C1 segment of cervical spinal cord (tissue), 14 donors: ENCODE measurements at places on chromosomes 11 and 22.
A peak's percentile ranks its signal among the peaks of the same experiment; 100 is the strongest.

GRCh38 chr11:107651672-107652071 is 60.2 kb downstream of the SLN start:
- no peak for DNase-seq

GRCh38 chr11:121038648-121039409 is 14.9 kb downstream of the TBCEL start:
- no peak for DNase-seq

DNA sequence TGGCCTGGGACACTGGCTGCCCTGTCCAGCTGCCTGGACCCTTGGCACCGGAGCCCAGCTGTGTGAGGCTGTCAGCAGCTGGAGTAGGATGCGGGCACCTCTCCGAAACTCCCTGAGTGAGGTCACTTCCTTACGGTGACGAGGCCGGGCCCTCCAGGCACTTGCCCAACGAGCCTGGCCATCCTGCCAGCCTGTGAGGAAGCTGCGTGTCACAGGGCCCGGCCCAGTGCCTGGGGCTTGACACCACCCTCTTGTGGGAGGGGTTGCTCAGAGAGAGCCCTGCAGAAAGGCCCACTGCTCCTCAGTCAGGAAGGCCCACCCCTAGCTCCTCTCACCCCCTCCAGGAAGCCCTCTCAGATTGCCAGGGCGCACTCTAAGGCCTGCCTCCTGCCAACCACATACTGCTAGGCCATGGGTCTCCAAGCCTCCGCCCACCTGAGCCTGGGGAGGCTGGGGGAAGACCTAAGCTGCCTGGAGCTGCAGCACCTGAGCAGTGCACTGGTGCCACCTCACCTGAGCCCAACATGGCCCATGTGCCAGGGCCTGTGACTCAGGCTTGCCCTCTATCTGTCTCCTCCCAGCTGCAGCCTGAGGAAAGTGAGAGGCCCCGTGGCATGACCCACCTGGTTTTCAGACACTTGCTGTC is 4.3 kb upstream of the PHLDA2 start:
- DNase-seq: no peak

DNA sequence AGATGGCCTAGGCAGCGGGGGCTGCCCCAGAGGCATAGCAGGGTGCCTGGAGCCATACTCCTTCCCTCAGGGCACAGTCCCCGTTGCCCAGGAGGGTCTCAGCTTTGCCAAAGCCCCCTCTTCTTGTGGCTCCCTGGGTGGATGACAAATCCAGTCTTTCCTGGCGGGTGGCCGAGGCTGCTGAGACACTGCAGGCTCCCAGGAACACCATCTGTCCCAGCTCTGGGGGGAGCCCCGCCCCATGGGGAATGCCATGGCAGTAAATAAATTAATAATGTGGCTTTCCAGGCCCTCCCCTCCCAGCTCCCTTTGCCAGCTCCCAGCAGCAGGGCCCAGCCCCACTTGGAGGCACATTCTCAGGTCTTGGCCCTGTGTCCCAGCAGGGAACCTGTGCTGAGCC is 45.0 kb downstream of the PDE2A start:
- peak; percentile 63 for DNase-seq

GRCh38 chr11:119416606-119417580 is 6.1 kb downstream of the THY1 start:
- no peak for DNase-seq

DNA sequence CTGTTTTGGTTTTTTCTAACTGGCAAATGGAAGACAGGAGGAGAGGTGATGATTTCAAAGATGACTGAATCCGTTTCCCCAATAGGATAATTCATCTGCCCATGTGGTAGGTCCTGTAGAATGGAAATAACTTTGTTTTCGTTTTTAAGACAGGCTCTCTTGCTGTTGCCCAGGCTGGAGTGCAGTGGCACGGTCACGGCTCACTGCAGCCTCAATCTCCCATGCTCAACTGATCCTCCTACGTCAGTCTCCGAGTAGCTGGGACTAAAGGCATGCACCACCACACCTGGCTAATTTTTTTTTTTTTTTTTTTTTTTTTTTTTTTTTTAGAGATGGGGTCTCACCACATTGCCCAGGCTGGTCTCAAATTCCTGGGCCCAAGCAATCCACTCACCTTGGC is 77.4 kb upstream of the BIRC3 start:
- DNase-seq: no peak

DNA sequence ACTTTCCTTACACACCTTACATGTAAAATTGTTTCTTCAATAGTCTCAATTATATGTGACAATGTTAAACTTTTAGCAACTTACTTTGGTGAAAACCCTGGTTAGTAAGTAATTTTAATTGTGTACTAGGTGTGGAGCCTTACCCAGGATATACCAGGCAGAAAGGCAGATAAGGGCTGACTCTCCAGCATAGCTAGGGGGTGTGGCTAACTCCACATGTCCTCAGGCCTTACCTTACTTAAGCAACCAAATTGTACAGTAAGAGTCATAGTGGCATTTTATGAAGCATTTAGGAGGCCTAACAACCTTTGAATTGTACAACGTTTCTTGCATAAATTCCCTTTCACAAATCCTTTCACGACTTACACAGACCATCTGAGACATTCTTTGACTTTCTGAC is 118.2 kb upstream of the OR9Q1 start:
- no peak for DNase-seq

DNA sequence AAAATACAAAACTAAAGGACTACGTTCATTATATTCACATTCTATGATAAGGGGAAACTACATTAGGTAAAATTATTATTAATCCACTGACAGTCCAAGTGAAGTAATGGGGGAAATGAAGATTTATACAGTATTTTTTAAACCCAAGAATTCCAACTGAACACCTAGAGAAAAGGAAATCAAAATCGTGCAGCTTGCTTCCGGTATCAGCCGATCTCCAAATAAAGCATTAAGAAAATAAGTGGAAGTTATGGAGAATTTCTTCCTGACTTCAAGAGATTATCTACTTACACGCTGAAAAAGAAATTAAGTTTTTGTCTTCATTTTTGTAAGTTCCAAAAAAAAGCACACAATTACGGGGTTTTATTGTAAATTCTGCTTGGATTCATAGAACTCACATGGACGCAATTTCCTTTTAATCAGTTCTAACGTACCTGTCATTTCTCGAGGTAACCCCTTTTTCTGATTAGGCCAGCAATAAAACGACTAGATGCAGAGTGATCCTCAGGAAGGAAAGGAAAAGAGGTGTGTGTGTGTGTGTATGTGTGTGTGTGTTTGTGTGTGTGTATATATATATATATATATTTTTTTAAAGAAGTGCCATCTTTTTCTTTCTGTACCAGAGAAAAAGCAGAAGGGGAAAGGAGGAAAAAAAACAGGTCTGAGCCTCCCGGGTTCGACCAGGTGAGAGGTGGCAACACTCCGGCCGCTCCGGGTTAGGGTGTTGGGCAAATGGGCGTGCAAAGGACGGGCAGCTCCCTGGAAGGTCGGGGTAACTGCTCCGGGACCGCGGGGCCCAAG is 1.1 kb downstream of the ZBTB44 start:
- no peak for DNase-seq

DNA sequence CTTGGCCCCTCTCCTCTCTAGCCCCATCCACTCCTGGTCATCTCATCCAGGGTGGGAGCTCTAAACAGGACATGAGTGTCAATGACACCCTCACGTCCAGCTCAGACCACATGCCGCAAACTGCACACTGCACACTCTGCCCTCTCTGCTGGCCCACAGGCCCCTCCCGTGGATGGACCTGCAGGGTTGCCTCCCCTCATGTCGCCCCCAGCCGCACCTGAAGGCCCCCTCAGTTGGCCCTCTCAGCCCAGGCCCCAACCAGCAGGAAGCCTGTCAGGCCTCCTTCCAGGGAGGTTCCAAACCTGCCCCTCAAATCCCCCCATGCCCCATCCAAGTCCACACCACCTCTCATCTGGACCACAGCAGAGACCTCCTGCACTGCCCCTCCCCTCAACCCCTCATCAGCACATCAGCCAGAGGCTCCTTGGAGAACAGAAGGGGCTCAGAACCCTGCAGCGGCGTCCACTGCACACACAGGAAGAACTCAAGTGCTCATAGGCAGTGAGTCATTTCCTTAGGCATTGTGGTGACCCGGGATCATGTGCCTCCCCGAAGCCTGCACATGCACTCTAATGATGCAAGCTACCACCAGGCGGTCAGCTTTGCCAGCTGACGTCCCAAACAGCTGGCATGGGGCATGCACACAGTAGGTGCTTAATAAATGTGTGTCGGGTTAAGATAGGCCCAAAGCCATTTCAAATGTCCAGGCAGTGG is 12.9 kb upstream of the CDKN1C start:
- DNase-seq: no peak

DNA sequence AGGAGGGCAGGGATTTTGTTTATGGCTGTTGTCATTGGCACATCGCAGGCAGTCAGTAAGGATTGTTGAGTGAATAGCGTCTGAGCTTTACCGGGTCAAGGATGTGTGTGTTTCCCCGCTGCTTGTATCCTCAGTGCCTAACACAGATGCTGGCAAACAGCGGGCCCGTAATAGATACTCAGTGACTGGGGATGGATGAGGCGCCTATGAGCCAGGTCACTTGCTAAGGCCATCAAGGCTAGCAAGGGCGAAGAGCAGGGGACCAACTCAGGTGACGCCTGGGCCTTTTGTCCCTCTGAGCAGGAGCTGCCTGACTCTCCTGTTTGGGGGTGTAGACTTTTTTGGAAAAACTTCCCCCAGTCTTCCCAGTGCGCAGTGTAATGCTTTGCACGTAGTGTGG is 118.1 kb downstream of the HIPK3 start:
- DNase-seq: no peak

- DNase-seq: no peak
Observed at GRCh38 chr11:126514061-126514693, 158.7 kb downstream of the ST3GAL4 start.

DNA sequence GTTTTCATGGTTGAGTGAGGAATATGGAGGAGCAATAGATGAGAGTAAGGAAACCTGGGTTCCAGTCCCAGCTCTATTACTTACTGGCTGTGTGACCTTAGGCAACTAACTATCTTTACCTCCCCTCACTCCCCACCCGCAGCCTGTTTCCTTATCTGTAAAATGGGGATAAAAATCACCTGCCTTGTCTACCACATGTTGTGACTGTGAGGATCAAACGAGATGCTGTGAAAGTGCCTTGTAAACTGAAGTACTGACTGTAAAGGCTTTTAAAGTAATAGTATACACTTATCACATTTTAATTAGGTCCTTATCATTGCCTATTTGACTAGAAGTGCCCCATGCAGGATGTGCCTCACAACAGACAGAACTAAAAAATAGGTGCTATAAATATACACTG is 18.9 kb upstream of the PPP2R1B start:
- no peak for DNase-seq

GRCh38 chr11:20075627-20076026 is 84.6 kb downstream of the DBX1 start:
- DNase-seq: no peak

- DNase-seq: no peak
Observed at GRCh38 chr11:10746871-10747270, 4.2 kb upstream of the CTR9 start.

GRCh38 chr22:33969045-33969444 is 48.8 kb upstream of the LARGE1 start:
- no peak for DNase-seq

- DNase-seq: no peak
Observed at GRCh38 chr11:74220376-74220775, 49.3 kb downstream of the PPME1 start.

GRCh38 chr11:41775296-41775695 is 315.8 kb upstream of the LRRC4C start:
- no peak for DNase-seq

- no peak for DNase-seq
Observed at GRCh38 chr11:74141241-74141695, 29.5 kb downstream of the C2CD3 start.

DNA sequence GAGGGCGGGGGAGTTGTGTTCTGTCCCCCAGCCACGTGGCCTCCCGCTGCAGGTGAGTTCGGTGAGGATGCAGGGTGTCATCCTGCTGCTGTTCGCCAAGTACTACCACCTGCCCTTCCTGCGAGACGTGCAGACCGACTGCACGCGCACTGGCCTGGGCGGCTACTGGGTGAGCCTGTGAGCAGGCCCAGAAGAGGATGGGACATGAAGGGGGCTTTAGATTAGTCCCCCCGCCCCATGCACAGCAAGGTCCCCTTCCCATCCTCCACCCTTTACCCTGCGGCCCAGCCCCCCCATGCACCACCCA is 4.1 kb downstream of the INPP5J start:
- DNase-seq: no peak

DNA sequence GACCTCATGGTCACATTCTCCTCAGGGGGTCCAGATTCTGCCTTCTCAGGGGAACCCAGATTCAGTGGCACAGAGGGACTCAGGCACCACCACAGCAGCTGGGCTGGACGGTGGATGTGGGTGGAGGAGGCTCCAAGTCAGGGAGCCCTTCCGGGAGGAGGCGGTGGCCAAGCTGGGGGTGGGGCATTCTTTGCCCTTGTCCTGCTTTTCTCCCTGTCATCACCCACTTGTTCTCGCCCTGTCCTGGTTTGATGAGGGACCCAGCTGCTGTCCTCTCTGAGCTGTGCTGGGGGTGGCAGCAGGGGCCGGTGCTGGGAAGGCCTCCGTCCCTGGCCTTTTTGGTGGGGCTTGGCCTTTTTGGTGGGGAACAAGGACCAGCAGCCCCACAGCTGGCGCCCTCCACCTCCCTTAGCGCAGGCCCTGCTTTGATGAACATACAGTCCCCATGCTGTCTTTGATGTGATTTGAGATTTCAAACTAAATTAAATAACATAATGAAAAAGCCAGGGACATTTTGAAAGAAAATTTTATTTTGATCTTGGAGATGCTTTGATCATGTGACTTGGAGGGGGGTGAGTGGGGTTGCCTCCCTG is 1168.2 kb downstream of the BRD1 start:
- DNase-seq: no peak

DNA sequence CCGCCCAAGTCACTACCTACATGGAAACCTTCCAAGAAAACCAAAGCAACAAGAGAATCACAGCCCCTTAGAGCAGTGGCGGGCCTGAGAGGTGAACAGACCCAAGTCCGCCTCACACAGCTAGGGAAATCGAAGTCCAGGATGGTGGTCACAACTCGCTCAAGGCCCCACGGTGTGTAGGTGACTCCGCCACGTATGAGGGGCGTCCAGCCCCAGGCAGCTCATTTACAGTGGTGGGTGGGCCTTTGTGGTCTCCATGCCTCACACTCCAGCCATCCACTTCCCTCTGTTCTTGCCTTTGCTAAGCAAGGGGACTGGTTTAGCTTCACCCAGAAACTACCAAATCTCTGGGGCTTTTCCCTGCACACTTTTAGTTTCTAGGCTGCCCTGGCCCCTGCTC is 9.7 kb upstream of the TCF20 start:
- DNase-seq: no peak

DNA sequence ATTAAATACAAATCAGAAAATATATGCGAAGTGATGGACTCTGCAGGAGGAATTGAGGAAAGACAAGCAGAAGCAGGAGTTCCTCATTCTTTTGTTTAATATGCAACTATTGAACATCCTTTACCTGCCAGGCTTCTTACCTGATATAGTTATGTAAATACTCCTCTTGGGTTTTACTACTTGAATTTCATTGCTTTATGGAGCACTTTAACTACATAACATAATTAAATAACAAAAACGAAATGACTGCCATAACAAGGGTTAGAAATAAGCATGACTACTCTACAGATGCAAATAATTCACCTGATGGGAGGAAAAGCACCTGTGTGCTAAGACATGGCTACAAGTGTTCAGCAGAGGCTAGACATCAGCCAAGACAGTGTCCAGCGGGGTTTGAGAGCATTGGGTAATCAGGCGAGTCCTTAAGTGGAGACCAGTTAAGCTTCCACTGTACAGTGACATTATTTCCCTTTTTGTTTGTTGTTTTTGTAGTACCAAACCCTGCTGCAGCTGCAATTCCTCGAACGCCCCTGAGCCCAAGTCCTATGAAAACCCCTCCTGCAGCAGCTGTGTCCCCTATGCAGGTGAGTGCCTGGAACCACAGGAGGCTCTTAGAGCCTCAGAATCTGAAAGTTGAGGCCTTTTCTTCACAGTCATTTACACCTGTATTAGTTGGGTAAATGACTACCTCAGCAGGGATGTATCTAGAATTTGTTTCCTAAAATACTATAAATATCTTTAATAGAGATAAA is 67.4 kb downstream of the SPECC1L start:
- no peak for DNase-seq
